Stimulated activated CD8-positive, alpha-beta memory T cell treated with anti-CD3 and anti-CD28 coated beads, Interleukin-7, amount 100 ng/mL, for 1 hour (primary cell): ENCODE measurements at places on chromosomes 1 and 21.

GRCh38 chr1:93757256-93758036 lies 75.8 kb upstream of the BCAR3 start:
- no peak for DNase-seq

DNA sequence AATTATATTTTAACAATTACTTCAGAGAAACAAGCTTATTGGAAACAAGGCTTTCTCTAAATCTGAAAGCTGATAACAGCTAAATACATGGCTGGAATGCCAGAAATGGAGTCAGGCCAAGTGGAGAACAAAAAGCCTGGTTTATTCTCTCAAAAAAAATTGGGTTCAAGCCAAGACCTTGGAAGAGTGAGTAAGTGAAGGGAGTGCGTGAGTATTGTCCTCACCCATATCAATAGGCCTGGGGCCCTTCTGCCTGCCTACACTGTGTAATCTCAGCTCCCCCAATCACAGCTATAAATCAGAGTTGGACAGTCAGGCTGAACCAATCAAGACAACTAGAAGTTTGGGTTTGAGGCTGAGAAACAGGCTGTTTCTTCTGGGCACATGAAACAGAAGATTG lies 7.4 kb downstream of the KYAT3 start:
- no peak for DNase-seq

DNA sequence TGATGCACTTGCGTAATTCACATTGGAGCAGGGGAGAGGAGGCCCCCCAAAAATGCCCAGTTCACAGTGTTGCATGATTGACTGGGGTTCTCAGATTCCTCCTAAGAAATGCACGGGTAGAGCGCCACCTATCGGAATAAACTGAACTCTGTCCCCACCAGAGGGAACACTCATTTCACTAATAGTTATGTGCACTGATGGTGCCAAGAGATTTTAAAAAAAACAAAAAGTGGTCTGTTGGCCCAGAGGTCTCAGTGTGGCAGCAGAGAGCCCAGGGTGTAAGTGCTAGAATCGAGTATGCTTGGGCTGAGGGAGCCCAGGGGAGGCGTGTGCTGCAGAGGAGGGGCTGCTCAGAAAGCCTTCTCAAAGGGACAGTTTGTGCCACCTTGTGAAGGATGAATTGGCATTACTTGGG lies 6.9 kb downstream of the PINK1 start:
- DNase-seq: peak; percentile 24

DNA sequence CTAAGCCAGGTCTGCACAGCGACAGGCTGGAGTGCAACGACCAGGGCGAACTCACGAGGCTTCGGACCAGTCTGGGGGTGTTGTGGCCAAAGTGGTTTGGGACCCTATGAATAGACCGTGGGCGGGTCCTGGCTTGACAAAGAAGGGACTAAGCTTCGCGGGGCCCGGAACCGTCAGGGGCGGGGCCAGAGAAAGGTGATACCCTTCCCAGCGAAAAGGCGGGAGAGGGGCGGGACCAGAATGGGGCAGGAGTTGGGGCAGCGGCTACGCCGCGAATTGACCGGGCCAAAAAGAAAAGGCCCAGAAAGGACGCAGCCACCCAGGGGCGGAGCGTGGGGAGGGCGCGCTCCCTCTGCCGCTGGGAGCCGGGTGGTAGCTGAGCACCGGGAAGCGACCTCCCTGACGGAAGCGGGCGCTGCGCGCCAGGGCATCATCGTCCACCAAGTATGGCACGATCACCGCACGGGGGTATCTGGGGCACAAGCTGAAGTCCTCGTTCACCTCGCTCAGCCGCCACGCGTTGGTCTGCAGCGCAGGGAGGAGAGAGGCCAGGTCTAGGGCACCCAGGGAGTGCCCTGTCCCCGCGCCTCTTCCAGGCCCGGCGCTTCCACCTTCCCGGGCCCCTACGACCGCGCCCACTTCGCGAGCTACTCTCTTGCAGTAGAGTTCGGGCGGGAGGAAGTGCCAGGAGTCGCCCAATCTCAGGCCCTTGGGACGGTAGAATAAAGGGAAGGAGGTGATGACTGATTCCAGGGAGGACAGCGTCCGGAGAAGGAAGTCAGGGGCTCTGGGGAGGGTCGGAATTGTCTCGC lies 6.7 kb upstream of the FAM167B start:
- no peak for DNase-seq

GRCh38 chr1:42145389-42145716 lies 7.9 kb upstream of the GUCA2B start:
- DNase-seq: no peak

GRCh38 chr1:27752360-27752759 lies 20.7 kb upstream of the STX12 start:
- no peak for DNase-seq

GRCh38 chr1:185735701-185736064 lies 1.5 kb downstream of the HMCN1 start:
- no peak for DNase-seq

DNA sequence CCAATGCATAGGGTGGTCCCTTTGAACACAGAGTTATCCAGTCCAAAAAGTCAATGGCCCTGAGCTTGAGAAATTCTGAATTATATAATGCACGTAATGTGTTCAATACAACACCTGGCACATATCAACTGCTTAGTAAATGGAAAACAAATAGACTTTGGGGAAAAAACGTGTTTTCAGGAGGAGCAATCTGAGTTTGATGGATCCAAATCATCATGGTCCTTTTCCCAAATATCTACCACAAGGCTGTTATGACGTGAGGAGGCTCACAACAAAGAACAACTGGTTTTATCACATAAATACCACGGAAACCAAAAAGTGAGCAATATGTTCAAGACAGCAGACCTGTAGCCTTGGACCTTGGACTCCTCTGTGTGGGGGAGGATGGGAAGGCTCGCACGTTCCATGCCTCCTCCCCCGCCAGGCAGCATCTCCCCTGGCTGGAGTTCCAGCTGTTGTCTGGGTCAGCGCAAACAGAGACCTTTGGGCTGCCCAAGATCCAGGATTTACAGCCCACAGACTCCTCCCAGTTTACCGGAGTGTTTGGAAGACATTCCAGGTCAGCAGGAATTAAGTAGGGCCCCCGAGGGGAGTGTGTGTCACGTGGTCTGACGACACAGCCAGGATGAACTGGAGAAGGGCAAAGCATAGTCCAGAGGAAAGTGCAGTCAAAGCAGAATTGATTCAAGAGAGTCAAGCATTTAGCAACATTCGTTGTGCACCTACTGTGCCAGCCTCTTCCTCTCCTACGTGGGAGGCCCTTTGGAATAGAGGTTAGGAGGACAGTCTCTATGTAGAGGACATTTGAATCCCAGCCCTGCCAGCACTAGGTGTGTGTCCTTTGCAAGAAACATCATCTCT lies 32.2 kb upstream of the MED18 start:
- DNase-seq: no peak

DNA sequence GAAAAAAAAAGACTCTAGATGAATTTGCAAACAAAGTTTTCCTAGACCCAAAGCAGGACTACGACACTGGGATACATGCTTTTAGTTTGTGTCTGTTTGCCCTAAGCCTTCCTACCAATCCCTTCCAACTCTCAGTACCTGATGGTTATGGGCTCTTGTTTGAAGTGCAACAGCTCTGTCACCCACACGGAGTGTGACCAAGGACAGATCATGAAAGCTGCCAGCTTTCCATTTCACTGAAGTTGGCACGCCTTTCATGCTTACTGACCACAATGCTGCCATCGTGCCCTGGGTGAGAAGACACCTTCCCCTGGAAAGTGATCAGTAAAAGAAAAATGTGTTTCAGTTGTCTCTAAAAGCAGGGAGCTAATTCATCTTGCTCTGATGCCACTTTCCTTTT lies 312.5 kb upstream of the PTBP2 start:
- DNase-seq: no peak

DNA sequence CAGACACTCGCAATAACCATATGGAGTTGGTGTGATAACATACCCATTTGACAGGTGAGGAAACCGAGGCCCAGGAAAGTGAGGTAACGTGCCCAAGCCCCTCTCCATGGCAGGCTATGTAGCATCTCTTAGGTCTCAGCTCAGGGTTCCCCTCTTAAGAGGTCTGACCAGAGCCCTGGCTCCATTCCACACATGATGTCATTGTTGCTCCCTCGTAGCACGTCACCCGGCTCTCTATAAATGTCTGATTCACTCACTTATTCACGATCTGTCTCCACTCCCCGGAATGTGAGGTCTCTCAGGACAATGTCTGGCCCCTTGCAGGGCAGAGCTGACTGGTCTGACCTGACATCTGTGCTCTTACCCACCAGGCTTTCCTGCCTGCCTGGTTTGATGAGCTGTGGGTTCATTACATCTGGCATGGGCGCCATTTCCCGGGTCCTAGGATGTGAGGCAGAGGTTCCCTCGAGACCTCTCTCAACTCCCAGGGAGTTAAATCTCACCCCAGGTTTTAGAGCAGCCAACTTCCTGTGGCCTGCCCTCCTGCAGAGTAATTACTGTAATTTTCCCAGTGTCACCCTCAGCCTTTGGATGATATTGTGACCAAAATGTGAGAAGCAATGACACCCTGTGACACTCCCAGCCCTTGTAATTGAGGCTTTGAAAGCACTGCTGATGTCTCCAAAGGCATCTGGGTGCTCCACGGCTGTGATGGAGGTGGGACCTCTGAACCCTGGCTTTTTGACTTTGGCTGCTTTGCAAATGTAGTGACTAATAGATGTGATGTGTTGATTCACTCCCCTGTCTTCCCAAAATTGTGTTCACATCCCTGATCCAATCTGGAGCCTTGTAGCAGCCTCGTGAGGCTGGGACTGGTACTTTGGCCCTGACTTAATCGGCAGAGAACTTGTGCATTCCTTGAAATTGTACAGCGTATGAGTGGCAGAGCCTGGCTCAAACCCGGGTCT lies 10.6 kb downstream of the ACTL8 start:
- no peak for DNase-seq

- DNase-seq: no peak
Measured at GRCh38 chr1:220755309-220755708, 7.2 kb downstream of the MTARC2 start.

DNA sequence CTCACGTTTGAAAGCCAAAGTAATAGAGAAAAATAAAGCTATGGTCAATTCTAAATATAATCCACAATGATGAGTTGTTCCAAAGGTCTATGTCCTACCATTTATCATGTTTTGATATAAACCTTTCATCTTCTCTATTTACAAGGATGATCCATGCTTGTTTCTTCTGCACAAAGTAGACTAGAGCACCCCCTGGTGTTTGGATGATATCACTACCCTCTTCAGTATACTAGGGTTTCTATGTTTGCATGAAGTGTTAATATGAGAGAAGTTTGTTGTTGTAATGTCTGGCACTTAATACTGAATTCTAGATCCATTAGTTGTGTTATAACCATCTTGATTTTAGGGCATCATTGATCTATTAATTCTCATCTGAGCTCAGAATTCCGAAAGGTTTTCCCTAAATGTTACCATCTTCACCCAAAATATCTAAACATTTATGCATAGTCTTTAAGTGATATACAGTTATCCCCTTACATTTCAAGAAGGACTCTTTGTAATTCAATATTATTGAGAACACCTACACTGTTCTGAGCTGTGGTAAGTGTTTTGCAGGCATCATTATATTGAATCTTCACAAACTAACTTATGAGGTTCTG lies 21.1 kb downstream of the CLDN8 start:
- no peak for DNase-seq
